Activated CD4-positive, alpha-beta T cell treated with anti-CD3 and anti-CD28 coated beads, Interleukin-2, amount 50 U/mL, for 1 hour (primary cell): ENCODE measurements at places on chromosomes 2 and 18.

GRCh38 chr18:55732227-55733106 is 144.5 kb upstream of the TCF4 start:
- no peak for DNase-seq

- DNase-seq, result no peak
These were observed 174.0 kb upstream of the PIEZO2 start for GRCh38 chr18:11323359-11323819.

DNA sequence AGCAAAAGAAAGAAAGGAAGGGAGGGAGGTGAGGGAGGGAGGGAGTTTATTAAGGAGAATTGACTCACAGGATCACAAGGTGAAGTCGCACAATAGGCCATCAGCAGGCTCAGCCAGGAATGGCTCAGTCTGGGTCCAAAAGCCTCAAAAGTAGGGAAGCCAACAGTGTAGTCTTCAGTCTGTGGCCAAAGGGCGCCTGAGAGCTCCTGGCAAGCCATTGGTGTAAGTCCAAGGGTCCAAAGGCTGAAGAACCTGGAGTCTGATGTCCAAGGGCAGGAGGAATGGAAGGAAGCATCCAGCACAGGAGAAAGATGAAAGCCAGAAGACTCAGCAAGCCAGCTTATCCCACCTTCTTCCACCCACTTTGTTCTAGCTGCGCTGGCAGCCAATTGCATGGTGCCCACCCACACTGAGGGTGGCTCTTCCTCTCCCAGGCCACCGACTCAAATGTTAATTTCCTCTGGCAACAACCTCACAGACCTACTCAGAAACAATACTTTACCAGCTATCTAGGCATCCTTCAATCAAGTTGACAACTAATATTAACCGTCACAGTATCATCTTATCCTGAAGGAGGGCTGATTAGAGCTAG is 5.8 kb upstream of the ACAA2 start:
- no peak for DNase-seq

DNA sequence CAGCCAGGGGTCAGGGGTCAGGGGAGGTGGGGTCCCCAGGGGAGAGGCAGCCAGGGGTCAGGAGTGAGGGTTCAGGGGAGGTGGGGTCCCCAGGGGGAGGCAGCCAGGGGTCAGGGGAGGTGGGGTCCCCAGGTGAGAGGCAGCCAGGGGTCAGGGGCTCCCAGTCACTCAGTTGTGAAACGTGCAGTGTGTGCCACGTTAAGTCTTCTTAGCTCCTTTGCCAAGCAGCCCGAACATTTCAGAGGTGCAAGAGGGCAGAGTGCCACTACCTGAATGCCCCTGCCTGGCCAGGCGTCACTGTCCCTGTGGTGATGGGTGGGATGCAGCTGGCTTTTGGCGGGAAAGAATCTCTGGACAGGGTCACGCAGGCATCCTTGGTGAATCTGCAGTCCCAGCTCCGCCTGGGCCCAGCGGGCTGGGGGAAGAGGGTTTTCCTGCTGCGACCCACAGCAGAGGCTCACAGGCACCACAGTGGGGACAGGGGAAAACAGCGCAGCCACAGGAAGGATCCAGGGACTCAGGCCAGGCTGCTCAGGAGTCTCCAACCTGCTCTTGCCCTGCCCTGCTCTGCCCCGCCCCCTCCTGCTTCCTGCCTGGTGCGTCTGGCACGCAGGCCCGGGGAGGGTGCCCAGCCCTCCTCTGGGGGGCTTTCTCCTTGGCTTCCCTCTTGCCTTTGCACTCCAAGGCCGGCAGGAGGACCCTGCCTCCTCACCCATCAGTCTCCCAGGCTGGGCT is 188.3 kb downstream of the TWIST2 start:
- DNase-seq, result no peak

GRCh38 chr18:42052122-42052708 is 97.2 kb downstream of the PIK3C3 start:
- no peak for DNase-seq
